ENCODE measurements at places on chromosomes 5 and 9.

GRCh38 chr5:172561151-172561550 is 79.9 kb upstream of the NEURL1B start:
- DNase-seq: no peak

DNA sequence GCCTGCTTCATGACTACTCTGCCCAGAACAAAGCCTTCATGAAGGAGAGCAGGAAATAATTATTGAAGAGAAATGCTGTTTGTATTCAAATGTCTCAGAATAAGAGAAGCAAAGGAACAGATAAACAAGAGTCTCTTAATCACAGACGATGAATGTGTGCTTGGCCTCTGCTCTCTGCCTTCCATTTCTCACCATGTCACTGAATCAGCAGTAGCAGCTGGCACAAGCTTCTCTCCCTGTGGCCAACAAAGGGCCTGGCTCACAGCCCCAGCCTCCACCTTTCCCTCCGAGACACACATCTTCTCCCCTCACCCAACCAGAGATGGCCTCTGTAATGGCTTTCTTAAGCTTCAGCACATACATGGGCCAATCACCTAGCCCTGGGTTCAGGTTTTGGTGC is 128.1 kb upstream of the SLIT3 start:
- DNase-seq: no peak

DNA sequence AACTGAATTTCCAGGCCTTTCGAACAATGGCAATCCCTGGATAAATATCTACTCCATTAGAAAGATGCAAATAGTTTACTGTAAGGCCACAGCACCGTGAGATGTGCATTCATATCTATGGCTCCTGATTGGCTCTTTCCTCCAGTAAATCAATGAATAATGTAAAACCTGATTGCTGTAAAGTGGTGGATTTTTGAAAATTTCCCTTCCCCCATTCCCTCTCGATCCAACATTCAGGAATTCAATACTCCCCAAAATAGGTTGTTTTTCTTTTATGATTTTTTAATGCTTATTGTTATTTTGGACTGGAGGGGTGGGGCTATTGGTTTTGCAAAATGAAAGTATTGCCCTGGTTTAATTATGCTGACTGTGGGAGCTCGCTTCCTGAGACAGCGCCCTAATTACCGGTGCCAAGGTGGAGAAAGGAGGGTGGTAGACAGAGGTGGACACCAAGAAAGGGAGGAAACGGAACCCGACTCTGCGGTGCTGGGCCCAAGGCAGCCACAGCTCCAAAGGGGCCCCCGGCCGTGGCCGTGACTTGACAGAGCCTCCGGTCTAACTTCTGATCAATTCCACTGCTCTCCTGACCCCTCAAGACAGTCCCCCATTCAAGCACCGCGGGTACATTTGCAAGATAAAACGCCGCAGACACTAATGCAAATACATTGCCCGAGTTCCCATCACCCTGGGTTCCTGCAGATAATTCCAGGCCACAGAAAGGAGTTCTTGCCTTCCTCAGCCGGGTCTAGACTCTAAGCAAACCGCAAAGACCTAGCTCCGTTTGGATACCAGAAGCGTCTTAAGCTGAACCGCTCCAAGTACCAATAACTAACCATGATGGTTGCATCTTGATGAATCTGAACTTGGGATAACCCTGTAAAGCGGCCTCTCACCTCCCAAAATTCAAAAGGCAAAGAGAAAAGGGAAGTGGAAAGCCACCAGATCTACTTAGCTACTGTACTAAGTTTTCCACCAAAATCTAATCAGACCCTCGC is 211.2 kb downstream of the MEF2C start:
- DNase-seq: no peak

DNA sequence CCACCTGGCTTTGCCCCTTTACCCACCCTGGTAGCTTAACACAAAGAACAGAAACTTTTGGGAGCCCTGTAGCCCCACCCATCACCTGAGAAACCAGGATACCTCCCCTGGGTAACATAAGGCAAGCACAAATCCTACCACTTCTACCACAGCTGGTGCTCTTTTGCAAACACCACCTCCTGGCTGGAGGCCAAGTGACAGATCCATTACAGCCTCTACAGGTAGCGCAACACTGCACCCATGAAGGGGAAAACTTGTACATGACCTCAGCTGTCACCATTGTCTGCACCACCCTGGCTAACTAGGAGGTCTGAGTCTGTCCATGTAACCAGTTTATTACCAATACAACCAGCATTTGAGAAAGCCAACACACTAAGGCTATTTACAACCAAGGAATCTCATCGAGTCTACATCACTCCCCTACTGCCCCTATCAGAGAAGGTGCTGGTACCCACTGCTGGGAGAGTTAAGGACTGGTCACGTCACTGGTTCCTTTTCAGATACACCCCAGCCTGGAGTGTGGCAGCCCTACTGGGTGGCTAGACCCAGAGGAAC is 128.6 kb downstream of the PJA2 start:
- peak; percentile 55 for DNase-seq

GRCh38 chr5:93674866-93675459 is 66.4 kb downstream of the POU5F2 start:
- DNase-seq: no peak

- DNase-seq: no peak
These were observed 3.7 kb downstream of the C5orf46 start for GRCh38 chr5:147902609-147903115.

GRCh38 chr9:131625790-131626670 is 80.7 kb downstream of the PRRT1B start:
- no peak for DNase-seq

GRCh38 chr5:560792-561166 is 36.5 kb upstream of the SLC9A3 start:
- DNase-seq: no peak

- no peak for DNase-seq
These were observed 33.2 kb downstream of the SLC31A2 start for GRCh38 chr9:113183956-113184488.

GRCh38 chr5:149550594-149551226 is 529 bp downstream of the CSNK1A1 start:
- no peak for DNase-seq

GRCh38 chr9:133673258-133673655 is 37.1 kb downstream of the DBH start:
- no peak for DNase-seq

DNA sequence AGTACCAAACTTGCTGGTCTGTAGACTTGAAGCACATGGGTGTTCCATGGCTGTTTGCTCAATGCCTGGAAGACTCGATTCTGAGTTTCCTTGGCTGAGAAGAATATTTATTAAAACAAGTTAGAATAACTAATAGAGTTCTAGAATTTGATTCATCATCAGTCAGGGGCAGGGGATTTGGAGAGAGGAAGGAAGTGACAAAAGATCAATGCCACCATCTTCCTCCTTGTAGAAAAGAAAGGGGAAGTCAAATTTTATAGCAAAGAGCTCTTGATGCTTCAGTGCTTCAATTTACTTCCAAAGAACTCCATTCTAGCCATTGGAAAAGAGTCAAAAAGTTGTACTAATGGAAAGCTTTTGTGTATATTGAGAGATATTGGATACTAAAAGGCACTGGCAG is 236.3 kb downstream of the MCTP1 start:
- no peak for DNase-seq

DNA sequence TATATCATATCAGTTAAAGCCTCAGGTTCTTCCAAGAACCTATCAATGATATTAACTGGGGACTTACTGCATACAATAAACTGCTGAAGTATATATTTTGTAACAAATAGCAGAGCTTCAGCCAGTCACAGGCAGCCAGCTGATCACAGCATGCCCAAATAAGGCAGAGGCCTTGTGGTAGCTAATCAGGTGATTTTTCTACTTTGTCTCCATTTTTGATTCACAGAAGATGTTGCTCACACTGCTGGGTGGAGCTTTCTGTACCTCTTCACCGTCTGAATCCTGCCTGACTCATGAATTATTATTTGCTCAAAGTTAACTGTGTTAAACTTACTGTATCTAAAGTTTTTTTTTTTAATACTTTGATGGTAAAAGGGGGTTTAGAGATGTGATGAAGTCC is 357.4 kb downstream of the PSAT1 start:
- no peak for DNase-seq

- DNase-seq: no peak
These were observed 465.0 kb downstream of the EBF1 start for GRCh38 chr5:158634714-158635113.

DNA sequence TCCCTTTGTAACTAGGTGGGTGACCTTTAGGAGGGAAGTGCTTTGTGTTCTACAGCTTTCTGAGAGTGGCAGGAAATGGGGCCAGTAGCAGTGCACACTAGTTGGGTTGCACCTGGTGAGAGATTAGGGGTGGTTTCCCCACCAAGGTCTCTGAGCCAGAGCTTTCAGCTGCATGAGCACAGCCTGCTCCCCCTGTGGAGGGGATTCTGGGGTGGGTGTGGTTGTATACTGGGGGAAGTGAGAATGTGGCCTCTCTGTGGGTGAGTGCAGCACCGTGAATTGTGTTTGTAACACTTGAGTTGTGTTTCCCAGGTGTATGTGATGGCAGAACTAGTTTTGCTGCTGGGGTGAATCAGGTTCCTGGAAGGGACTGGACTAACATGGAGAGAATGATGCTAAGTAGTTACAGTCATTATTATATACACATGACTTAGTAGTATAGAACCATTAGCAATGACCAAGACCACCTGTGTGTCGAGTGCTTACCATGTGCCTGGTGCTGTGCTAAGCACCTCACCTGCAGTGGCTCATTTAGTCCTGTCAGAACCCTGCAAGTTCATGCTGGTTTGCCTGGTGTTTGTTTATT is 11.8 kb upstream of the CXXC5 start:
- DNase-seq: no peak

DNA sequence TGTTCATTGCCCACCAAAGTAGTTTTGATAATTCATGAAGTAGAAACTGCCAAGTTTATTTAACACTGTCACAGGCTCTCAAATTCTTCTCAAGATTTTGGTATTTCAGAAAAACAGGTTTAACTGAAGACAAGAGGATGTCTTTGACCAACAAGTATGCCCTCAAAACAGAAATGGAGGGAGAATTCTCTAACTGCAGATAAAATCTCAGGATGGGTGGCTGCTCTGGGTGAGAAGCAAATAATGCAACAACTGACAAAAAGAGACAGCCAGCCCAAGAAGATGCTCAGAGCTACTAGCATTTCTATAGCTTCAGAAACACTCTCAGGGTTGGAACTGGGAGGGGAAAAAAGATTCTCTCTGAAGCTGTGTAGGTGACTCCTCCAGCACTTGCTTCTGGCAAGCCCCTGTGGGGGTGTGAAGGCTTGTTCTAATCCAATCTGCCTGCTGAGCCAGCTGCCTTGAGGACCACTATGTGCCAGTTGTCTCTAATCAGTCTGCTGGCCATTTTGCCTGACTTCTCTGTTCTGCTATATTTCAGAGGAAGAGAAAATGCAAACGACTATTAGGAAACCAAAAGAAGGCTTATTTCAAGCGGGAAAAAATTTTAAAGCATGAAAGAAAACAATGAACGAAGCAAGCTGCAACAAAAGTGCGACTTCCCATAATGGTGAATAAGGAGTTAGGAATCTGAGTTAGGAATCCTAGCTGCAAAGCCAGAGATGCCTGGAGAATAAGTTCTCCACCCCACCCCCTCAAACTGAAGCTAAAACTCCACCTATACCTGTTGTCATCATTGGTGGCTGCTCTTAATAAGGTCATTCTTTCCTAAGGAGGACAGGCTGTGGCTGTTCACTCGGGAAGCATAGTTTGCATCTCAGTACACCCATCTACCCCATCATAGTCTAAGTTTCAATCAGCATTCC is 147.5 kb downstream of the GNAQ start:
- no peak for DNase-seq

DNA sequence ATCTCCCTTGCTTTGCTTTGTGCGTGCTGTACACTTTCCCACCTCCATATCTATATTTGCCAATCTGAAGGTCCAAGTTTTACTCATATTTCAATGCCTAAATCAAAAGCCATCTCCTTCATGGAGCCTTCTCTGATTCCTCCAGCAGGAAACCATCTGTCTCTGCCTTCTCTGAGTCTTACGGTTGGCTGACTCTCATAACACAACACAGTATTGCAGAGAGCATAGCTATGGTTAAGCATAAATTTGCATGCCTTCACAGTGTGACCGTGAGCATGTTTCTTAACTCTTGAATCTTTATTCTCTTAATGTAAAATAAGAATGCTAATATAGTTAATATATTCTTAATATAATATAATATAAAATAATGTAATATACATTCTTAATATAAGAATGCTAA is 136.8 kb upstream of the PPP2R2B start:
- DNase-seq: no peak

DNA sequence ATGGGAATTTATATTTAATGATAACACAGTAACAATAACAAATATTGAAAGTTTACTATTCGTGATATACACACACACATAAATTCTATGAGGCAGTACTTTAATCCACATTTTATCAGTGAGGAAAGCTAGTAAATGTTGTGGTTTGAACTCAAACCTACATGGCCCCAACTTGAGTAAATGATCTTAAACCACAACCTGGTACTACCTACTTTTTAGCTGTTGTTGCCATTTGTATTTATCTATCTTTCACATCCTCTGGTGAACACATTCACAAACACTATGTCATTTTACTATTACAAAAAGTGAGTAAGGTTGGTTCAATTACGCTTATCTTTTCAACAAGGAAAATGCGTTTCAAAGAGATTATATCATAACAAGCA is 186.1 kb downstream of the SMC2 start:
- no peak for DNase-seq

- no peak for DNase-seq
These were observed 175.6 kb downstream of the IRX2 start for GRCh38 chr5:2575871-2576270.

DNA sequence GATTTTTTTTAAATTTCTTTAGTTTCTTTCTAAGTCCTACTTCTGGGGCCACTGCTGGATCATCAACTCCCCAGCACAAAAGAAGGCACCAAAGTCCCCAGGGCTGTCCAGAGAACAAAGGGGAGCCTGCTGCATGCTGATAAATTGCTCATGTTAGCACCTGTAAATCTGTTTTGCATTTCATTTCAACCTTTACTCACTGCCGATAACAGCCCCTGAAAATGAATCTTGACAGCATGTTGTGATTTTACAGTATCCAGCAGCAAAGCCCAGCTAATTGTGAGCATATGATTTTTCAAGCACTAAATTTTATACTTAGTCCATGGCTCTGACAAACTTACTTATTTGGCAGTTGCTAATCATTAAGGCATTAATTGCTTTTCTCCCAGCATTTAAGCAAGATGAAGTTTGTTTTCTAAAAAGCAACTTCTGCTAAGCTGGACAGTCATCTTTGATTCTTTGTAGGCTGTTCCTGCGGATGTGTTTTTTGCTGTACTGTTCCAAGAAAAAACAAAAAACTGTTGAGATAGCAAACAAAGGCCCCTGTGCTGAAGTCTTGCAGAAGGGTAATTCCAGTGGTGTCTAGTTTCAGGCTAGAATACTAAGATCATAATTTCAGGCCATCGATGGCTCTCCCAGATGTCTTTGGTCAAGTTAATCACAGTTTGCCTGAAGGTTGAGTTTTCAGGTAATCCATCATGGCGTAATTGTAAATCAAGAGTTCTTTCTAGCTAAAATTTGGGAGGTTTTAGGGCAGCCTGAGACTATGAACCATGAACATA is 73.1 kb upstream of the GAS1 start:
- no peak for DNase-seq

DNA sequence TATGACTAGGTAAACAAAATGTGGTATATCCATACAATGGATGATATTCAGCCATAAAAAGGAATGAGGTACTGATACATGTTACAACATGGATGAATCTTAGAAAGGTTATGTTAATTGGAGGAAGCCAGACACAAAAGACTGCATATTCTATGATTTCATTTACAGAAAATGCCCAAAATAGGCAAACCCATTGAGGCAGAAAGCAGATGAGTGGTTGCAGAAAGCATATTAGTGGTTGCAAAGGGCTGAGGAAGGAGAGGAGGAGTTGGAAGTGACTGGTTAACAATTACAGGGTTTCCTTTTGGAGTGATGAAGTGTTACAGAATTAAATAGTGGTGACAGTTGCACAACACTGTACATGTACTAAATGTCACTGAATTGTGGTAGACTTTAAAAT is 17.7 kb downstream of the PLGRKT start:
- no peak for DNase-seq

Data from NCI-H1105 (cell line).